ENCODE measurements at places on chromosomes 4 and X.

- DNase-seq, result no peak
These were observed 15.3 kb downstream of the SEPSECS start for GRCh38 chr4:25144870-25145481.

GRCh38 chr4:26877406-26877805 is 16.8 kb downstream of the STIM2 start:
- no peak for DNase-seq

DNA sequence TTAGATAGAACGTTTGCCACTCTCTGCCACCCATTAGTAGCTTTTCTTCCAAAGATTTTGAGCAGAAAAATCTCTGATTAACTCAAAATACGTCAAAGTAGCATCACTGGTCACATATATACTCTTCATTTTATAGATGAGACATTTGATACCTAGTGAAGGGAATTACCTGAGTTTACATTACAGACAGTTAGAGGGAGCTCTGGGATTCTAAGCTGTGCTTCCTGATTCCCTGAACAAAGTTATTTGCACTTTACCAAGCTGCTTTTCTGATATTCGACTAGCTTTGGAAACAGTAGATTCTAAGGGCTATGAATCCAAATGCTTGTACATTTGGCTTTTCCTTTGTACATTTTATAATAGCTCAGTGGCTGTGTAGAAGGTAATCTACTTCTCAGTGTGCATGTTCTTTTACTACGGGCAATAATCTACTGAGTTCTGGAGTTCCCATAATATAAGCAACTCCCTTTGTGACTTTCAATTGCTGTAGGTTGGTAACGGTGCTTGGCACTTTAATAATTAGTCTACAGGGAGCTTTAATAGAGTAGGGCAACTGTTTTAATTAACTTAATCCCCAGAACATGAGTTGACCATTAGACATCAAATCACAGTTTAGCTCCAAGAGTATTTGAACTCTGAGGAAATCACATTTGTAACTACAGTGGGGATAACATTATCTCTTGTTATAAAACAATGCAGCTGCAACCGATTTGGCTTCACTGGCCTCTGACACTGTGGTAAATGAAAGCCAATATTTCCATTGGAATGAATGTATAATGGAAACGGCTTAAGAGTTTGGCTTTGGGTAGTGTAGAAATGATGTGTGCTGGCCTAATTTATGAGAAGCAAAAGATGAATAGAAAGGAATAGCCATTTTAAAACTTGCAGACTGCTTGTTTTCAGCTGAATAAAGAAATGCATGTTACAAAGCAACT is 1602.4 kb downstream of the STIM2 start:
- no peak for DNase-seq

GRCh38 chr4:24453951-24454350 is 130.4 kb downstream of the DHX15 start:
- no peak for DNase-seq

GRCh38 chr4:86130160-86130933 is 229.5 kb downstream of the MAPK10 start:
- no peak for DNase-seq

- DNase-seq, result no peak
These were observed 180.4 kb upstream of the RASGEF1B start for GRCh38 chr4:81652069-81652478.

DNA sequence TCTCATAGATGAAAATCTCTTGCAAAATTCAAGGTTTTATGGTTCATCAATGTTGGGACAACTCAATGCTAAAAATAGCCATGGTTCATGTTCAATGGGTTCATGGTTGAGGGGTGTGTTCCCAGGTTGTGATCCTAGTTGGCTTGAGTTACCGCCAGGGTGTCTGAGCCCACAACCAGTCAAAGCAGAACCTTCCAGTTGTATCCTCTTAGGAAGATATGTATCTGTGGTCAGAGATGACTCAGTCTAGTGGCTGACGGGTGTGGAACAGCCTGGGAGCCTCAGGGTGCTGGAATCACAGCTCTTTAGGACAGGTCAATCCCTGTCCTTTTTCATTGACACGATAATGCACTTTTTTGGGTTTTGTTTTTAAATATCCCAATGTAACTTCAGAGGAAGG is 192.3 kb upstream of the NR3C2 start:
- no peak for DNase-seq

DNA sequence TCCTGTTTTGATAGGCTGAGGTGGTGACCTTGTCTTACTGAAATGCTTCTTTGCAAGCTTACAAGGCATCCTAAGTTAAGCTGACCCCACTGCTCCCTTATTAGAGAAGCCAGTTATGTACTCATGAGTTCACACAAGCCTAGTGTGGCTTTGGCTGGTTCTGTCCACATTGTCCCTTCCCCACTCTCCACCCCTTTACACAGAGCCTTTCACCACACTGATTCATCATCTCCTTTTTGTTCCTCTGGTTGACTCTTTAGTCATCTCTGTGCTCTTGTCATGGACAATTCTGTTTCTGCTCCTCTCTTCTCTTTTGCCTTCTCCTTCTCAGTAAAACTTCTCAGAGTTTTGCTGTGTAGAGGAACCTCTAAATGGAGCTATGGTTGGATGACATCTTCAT is 4.9 kb downstream of the CHRNA9 start:
- no peak for DNase-seq

GRCh38 chr4:56871371-56871866 is 36.3 kb upstream of the REST start:
- DNase-seq, result peak; percentile 9

DNA sequence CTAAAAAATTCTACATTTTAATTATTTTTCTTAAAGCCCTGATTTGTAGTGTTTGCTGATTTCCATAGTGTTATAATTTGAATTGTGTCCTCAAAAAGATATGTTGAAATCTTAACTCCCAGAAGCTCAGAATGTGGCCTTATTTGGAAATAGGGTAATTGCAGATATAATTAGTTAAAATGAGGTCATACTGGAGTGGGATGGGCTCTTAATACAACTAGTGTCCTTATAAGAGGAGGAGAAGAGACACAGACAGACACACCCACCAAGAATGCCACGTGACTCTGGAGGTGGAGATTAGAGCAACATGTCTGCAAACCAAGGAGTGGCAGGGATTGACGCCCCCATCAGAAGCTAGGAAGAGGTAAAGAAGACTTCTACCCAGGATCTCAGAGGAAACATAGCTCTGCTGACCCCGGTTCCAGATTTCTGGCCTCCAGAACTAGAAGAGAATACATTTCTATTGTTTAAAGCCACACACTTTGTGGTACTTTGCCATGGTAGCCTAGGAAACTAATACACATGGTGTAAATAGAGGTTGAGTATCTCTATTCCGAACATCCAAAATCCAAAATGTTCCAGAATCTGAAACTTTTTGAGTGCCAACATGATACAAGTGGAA is 70.5 kb upstream of the IRF2 start:
- DNase-seq, result no peak

- DNase-seq, result no peak
These were observed 52.6 kb downstream of the SGMS2 start for GRCh38 chr4:107877361-107877760.

DNA sequence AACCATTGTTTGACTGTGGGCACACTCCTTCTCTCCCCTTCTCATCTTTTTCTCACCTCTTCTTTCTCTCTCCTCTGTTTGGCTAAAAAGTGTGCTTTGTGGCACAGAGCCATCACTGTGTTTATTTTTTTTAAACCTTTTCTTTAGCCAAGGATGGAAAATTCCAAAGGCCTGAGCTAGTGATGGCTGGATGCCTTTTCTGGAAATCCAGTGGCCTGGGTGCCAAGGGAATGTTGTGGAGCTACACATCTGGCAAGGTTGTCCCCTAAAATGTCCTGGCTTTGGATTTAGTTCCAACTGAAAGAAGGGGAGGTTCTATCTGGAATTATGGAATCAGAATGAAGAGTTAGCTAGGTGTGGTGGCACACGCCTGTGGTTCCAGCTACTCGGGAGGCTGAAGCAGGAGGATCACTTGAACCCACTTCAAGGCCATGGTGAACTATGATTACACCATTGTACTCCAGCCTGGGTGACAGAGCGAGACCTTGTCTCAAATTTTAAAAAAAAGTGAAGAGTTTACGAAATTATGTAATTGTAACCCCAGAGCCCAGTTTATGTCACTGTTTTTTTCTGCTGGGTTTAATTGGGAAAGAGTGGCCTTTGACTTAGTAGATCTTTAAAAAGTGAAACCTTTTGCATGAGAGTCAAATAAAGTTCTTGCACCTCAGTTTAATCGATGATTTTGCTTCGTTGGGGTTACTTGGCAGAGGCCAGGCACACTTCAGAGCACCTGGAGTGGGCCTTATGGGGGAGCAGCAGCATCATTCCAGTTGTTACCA is 17.7 kb downstream of the DOCK11 start:
- no peak for DNase-seq

GRCh38 chr4:159925770-159926169 is 822.9 kb downstream of the RAPGEF2 start:
- no peak for DNase-seq

DNA sequence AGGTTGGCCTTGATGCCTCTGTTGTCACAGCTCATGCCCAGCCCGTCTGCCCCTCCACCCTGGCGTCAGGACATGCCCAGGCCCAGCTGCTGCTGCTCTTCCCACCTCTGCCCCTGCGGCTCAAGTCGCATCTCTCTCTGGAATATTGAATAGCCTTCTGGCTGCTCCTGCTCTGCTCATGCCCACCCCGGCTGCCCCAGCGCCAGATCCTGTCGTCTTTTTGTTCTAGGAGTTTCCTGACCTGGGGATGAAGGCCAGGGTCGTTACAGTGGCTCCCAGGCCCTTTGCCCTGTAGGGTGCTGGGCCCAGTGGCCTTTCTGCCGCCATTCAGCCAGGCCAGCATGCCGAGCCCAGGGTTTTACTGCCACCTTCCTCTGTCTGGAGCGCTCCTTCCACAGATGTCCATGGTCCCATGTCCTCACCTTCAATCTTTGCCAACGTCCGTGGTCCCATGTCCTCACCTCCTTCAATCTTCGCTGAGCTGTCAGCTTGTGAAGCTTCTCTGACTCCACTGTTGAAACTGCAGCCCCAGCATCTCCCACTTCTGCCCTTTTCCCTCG is 9.7 kb downstream of the MAEA start:
- no peak for DNase-seq

GRCh38 chr4:11428231-11428898 is at the start of gene HS3ST1:
Gene HS3ST1, minus strand, starts transcription at chr4:11428894. Its CDS starts 28,889 bp downstream, at chr4:11400005.
- DNase-seq, result peak; percentile 5

GRCh38 chr4:151527699-151528098 is 118.7 kb downstream of the FHIP1A start:
- no peak for DNase-seq

DNA sequence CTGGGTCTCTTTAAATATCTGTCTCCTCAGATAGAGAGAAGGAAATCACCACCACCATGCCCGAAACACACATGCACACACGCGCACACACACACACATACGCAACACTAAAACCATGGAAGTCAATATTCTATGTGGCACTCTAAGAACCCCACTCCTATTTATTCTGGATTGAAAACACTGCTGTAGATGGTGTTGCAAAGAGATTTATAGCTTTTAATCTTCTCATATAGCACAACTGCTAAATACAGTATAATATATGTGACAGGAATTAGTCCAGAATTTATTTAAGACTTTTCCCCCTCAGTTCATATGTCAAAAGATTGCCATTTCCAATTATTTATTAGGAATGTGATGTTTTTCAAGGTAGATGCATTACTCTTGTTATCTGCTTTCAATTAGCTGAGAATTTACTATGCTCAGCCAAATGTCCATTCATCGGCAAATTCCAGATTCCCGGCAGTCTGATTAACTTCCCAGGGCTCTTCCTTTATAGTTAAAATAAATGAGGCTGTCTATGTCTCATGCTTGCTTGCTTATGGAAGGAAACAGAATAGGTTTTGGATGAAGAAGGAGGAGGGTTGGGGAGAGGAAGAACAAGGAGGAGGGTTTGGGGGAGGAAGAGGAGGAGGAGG is 115.4 kb upstream of the NDP start:
- no peak for DNase-seq

DNA sequence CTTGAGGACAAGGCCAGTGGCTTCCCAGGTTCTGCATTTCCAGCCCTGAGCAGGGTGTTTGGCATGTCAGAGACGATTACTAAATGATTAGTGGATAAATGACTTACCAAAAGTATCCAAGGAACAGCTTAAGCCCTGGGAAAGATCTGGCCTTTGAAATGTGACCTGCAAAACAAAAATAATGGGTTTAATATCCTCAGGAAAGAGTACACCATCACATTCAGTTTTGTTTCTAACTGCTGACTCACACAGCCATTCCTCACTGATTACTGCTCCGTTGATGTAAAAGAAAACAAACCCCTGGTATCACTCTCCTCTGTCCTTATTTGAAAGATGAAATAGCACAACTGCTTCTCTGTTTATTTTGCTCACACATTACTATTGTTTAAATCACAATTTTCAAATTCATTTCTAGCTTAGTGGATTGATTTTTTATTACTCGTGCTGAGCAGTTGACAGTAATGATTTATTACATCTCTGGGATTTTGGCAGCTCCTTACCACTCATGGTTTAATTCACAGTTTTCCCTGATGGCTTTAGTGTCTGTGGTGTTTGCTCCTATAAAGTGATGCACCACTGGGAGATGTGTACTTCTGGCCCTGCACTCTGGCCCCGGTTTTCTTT is 117.0 kb downstream of the CBLL2 start:
- DNase-seq, result no peak

DNA sequence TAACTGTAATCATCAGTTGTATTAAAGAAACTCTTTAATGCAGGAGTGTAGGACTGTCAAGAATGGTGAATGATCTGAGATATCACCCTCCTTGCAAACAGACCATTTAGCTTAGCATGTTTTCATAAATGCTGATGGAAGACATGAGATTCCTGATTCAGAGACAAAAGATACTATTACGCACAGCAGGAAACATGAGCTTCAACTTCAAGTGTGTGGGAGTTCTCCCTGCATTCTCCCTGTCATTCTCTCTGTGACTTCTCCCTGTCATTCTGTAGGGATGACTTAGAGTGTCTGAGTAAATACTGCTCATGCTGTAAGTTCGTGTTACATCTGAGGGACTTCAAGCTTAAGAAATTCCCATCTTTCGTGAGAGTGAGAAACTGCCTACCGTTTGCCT is 866.0 kb upstream of the PRKX start:
- no peak for DNase-seq

DNA sequence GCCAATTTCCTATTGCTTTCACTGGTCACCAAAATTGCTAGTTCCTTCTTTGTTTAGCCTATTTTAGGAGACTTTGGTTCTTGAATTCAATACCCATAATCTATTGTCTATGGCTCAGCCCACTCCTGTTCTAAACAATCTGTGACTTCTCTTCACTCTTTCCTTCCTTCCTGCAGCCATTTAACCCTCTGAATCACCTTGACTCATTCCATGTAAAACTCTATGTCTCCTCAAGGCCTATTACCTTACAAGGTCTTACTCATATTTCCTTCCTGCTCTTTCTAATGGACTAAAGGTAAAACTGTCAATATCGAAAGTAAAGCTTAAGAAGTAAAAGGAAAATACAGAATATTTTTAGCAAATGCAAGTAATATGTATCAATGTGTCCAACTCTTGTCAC is 301.6 kb downstream of the ARHGAP24 start:
- DNase-seq, result no peak

Data from stimulated activated naive CD8-positive, alpha-beta T cell treated with anti-CD3 and anti-CD28 coated beads, Interleukin-15, Interleukin-2, amounts not matched to agents 100 U/mL and 50 U/mL, for 24 hours (primary cell).